ENCODE measurements at places on chromosomes 4 and X.

DNA sequence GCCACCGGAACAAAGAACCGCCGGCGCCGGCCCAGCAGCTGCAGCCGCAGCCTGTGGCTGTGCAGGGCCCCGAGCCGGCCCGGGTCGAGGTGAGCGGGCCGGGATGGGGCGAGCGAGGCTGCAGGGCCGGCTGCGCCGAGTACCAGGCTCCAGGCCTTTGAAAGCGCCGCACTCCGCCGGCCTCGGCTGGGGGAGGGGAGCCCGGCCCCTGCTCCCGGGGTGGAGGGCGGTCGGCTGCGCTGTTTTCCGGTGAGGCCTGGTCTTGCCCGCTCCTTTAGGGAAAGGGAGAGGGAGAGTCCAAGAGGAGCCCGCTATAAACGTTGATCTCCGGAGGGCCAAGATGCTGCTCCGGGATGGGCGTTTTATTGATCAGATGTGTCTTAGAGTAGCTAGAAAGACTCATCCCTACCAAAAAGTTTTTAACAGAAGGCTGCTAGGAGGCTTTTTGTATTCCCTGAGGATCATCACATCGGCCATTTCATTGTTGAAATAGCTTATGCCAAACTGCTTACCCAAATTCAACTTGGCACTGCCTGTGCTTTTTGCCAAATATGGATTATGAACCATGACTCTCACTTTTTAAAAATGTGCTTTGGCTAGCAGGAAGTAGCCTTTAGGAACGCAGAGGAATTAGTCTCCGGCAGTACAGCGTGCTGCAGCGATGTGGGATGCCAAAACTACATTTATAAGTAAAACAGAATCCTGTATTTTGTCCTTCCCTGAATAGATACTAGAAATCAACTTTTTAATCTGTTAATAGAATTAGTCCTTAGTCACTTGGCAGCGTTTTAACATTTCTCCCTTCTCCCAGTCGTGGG is 760 bp downstream of the TMEM165 start:
- DNase-seq, result peak; percentile 43

GRCh38 chrX:131572372-131573014 is 28.6 kb downstream of the OR13H1 start:
- DNase-seq, result no peak

- DNase-seq, result peak; percentile 3
These were observed 27.8 kb downstream of the BANK1 start for GRCh38 chr4:101818362-101818761.

GRCh38 chr4:100895556-100896197 is 377.9 kb upstream of the EMCN start:
- peak; percentile 12 for DNase-seq

- no peak for DNase-seq
These were observed 26.4 kb upstream of the SCML1 start for GRCh38 chrX:17710871-17711301.

- DNase-seq, result no peak
These were observed 115.1 kb upstream of the SMIM10 start for GRCh38 chrX:134875671-134876070.

DNA sequence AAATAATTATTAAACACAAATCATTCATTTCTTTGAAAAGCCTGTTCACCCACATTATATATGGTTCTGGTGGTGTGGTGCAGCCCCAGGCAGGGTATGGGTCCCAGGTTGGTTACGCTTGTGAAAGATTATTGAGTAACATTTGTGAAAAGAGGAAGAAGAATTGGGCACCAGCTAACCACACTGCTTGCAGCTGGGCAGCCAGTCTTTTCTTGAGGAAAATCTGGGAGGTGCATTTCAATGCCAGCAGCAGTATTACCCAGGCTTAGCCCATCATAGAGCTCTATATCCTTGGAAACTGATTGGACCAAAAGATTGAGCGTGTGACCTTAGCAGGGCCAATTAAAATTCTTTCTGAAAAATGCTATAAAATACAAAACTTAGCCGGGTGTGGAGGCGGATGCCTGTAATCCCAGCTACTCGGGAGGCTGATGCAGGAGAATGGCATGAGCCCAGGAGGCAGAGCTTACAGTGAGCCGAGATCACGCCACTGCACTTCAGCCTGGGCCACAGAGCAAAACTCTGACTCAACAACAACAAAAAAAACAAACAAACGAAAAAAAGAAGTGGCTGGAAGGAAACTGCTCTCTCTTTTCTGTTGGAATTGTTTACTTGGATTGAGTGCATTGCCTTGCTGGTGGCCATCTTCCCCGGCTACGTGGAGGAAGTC is 9.7 kb upstream of the PLAC8 start:
- DNase-seq, result peak; percentile 21

GRCh38 chr4:123817025-123817688 is 420.6 kb downstream of the SPRY1 start:
- DNase-seq, result peak; percentile 50

- no peak for DNase-seq
These were observed 49.5 kb downstream of the HELQ start for GRCh38 chr4:83405844-83406816.

GRCh38 chrX:131792789-131793462 is 230.2 kb upstream of the STK26 start:
- DNase-seq, result peak; percentile 94

- no peak for DNase-seq
These were observed 98.3 kb upstream of the MAML3 start for GRCh38 chr4:140252141-140252741.

DNA sequence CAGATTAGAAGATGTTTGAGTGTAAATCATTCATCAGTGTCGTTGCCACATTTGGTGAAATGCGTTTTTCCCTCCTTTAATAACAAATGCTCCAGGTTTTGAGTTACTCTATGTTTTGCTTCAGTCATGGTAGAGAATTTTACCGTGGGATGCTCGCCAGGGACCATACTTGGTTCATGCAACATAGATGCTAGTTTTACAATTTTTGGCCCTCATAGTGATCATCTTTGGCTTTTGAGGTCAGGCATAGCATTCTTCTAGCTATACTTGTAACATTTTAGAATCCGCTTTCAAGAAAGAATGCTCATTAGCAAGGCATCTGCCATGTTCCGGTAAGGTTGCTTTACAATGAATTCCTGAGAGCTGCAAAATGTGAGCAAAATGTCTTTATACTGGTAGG is 147.2 kb downstream of the SPCS3 start:
- DNase-seq, result no peak

- peak; percentile 64 for DNase-seq
These were observed 93.8 kb downstream of the PDGFRA start for GRCh38 chr4:54322818-54323417.

- no peak for DNase-seq
These were observed 50.0 kb upstream of the TBC1D9 start for GRCh38 chr4:140806163-140806562.

GRCh38 chr4:86994686-86995085 is 59.9 kb downstream of the AFF1 start:
- DNase-seq, result no peak

DNA sequence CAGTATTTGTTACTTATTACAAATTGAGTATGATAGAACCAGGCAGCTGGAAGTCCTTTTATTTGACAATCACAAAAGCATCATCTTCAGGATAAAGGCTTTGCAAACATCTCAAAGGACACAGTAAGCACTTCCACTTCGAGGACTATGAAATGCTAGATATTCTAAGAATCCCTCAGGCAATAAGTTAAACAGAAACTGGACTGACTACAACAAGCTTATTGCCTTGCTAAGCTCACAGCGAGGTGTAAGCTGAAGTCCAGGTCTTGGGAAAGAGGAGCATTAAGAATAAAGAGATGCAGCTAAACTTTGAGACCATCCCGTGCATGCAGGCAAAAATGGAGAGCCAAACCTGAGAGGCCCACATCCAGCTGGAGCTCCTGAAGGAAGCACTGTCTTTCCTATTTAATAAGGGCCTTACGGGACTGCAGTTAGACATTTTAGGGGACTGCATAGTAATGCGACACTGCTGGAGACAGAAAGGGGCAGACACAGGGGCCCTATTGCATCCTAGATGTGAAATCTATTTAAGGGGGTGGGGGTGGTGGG is 38.7 kb downstream of the DCHS2 start:
- DNase-seq, result no peak

DNA sequence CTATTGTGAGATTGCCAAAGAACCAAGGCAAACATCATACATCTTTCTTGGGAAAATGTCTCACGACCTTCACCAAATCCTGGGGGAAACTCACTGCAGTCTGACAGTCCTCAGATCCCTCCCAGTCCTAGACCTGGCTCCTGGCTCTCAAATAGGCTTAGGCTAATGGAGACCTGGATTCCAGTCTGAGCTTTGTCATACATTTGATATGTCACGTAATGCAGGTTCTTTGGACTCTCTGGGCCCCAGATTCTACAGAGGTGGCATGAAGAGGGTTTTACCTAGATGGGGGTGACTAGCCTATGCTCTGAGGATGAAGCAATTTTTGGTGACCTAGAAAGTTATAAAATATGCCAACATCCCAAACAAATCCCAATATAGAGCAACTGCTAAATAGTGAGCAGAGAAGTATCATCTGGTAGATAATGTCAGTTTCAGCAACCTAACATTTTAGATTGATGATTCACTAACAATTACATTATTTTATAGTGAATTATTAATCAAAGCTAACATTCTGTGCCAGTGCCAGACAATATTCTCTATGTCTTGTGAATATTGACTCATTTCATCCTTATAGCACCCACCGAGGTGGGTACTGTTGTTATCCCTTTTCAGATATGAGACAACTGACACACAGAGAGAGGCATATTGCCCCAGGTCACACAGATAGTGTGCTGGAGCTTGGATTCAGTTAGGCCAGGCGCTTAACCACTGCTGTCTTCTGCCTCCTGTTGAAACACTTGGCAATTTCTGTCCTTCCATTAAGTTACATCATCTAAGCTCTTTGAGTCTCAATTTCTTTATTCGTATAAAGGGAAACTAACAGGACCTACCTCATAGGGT is 195.4 kb upstream of the MAMLD1 start:
- no peak for DNase-seq

GRCh38 chr4:119526786-119527550 is 101.6 kb downstream of the PDE5A start:
- DNase-seq, result no peak

DNA sequence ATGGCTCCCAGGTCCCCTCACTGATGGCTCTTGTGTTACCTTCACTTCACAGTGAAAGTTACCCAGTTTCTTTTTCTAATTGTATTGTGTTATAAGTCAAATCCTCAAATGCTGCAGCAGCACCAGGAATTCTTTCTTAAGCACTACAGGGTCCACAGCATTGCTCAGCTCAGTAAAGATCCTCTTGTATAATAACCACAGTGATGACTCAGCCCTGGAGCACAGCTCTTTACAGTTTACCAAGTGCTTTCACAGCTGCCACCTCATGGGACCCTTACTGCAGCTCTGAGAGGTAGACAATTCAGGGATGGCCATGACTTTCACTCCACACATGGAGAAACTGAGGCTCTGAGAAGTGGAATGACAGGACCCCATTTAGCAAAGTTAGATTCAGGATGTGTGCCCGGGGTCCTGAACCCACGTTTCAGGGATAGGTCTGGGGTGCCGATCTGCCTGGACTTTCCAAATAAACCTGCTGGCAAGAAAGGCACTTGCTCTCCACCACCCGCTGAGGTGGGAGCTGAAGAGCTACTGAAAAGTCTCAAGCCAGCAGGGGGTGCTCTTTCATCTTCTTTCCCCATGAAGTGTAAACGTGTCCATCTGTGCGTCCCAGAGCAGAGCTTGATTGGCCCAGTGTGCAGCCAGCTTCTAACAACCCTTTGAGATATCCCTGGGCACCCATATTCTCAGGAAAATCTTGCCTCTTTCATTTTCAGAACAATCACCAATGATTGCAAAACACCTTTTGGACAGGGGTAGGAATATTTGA is 35.7 kb upstream of the GABRQ start:
- DNase-seq, result peak; percentile 1

DNA sequence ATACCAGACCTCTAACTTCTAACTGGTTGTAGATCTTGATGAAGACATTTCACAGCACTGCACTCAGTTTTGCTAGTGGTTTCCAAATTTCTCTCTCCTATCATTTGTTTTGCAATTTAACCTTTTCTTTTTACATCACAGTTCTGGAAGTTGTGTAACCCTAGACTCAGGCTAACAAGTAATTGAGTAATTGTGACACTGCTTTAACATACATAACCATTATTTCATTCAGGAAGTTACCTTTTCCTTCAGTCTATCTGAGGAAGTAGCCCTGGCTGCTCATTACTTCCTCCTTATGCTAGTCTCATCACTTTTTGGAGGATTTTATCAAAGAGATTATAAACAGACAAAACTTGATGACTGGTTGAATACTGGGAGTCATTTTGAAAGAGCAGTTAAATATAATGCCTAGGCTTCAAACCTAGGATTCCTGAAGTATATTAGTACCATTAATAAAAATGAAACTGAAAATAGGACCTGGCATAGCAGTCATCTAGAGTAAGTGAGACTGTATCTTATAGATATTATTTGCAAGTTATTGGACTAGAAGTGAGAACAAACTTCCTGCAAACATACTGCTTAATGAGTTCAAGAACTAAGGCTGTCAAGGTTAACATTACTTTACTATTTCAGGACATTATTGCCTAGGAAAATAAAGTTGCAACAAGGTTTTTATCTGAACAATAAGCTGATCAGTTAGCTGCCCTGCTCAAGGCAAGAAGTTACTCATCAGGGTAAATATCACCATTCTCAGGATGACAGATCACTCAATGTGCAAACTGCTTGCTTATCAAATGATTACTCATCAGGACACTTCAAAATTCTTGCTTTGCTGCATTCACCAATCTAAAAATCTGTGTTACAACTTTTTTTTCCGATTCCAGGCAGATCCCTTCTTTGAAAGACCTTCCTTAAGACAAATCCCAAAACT is 25.6 kb upstream of the TEX13C start:
- no peak for DNase-seq

DNA sequence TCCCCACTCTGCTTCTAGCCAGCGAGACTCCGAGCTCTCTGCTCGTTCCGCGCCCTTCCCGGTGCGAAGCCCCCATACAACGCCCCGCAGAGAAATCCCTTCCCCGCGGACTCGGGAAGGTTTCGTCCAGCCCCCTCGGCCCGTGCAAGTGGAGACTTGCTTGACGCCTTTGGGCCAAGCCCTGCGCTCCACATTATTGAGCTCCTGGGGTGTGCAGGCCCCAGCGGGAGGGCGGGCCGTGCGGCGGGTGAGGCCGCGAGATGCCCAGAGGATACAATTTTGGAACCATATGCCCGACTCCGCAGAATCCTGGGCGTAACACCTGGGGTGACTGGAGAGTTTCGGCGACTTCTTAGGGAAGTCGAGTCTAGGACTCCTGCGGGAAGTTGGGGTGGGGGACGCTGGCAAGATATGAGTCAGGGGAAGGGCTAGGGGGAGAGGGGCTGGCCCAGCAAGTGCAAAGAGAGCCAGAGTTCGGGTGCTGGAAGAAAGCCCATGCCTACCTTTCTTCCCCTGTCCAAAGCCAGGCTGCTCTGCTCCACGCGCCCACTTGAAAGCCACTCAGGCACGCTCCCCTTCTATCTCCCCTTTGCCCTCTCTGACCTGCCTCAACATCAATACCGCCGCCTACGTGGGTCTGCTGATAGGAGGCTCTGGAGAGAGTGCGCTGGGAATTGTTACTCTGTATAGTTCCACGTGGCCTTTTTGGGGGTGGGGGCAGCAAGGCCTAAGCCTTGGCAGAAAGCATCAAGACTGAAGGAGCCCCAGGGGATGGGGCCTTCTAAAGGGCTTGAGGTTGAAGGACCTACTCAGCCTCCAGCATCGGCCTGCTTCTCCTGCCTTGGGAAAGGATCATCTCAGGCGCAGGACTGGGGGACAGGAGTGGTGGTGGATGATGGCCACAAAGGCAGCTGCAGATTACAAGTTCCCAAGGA is 1.2 kb upstream of the ELF4 start:
- no peak for DNase-seq

Data from fibroblast of mammary gland (primary cell).